Fibroblast of the aortic adventitia (primary cell): ENCODE measurements at places on chromosomes 2 and 18.

DNA sequence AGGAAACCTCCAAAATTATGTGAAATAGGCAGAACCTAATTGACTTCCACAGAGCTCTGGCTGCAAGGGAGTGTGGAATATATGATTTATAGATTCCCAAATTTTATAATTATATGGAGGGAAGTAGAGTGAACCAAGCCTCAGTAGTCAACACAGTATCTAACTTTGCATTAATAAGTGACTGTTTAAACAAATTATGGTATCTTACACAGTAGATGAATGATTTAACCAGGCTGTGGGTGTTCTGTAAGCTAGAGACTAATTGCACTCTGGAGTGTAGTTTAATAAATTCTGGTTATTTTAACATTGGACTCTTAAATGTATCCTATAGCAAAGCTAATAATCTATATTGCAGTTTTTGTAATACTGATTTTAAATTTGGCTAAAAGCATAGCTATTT, 183.5 kb downstream of the KIAA1328 start:
- no peak for DNase-seq

- DNase-seq, result no peak
Observed at GRCh38 chr18:9746958-9747357, 38.9 kb downstream of the RAB31 start.

DNA sequence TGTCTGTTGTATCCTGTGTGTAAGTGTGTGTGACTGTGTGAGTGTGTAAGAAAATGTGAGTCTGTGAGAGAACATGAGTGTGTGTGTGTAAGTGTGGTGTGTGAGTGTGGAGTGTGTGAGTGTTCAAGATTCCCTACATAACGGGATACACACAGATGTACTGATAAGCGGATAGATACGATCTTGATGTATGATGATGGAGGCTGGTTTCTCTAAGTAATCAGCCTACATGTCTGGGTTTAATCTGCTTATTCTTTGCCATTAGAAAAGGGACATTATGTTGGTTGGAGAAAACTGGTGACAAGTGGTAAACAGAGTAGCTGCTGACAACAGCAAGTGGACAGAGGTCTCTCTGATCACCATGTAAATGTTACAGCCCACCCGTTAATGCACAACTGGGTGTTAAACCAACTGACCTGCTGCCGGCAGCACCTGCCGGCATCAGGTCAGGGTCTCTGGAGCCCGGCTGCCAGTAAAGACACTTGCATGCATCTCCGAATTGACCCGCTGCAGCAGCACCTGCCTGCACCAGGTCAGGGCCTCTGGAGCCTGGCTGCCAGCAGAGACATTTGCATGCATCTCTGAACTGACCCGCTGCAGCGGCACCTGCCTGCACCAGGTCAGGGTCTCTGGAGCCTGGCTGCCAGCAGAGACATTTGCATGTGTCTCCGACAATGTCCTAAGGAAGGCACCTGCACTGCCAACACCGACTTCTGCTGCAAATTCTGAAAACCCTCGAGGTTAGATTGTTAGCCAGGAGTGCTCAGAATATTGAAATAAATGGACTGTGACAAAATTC, 87.5 kb downstream of the MBP start:
- no peak for DNase-seq

- no peak for DNase-seq
Observed at GRCh38 chr2:117686699-117687098, 127.8 kb upstream of the DDX18 start.

GRCh38 chr2:48624696-48625095, 7.0 kb downstream of the GTF2A1L start:
- DNase-seq, result no peak

- DNase-seq, result no peak
Observed at GRCh38 chr2:229048134-229048533, 223.0 kb downstream of the PID1 start.

- DNase-seq, result no peak
Observed at GRCh38 chr2:120167272-120167671, 55.9 kb downstream of the TMEM185B start.

GRCh38 chr2:110866045-110866444, 133.7 kb downstream of the ACOXL start:
- DNase-seq, result no peak

DNA sequence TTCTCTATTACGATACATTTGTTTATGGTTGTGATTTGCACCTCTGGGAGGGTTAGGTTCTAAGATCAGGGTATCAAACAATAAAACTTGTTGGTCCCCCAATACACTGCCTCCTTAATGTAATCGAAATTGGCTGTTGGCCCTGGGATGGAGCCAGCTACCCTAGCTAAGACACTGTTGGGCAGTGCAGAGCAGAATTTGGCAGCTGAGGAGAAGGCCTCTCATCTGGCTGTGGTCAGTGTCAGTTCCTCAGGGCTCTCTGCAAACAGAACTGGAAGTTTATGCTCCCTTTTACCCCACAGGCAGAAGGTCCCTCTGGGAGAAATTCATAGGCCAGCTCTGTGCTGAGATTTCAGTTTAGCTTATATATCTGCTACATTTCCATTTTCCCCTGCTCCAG, 8.6 kb upstream of the HAAO start:
- DNase-seq, result peak; percentile 42

DNA sequence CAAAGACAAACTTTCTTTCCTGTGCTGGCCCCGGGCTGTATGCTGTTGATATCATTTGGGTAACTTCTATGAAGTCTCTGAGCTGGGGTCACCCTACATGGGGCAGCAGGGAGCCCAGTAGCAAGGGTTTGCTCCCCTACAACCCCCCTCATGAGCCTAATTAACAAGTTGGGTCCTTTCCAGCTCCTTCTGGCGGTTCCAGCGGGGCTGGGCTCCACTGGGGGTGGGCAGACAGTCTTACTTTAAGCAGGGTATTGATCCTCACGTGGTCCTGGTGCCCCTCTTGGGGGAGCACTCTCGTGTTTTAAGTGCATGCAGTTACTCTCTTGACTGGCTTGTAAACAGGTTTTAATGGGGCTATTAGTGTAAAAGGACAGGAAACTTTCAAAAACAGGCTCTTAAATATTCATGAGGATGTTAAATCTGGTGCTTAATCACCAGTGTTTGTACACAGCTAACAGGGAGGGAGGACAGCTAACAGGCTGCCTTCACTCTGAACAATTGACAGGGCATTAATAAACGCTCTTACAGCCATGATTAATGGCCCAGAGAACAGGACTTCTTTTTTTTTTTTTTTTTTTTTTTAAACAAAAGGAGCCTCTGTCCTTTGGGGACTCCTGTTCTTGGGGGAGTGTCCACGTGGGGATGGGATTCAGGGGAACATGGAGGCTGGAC, 36.6 kb upstream of the SKOR2 start:
- DNase-seq, result no peak

DNA sequence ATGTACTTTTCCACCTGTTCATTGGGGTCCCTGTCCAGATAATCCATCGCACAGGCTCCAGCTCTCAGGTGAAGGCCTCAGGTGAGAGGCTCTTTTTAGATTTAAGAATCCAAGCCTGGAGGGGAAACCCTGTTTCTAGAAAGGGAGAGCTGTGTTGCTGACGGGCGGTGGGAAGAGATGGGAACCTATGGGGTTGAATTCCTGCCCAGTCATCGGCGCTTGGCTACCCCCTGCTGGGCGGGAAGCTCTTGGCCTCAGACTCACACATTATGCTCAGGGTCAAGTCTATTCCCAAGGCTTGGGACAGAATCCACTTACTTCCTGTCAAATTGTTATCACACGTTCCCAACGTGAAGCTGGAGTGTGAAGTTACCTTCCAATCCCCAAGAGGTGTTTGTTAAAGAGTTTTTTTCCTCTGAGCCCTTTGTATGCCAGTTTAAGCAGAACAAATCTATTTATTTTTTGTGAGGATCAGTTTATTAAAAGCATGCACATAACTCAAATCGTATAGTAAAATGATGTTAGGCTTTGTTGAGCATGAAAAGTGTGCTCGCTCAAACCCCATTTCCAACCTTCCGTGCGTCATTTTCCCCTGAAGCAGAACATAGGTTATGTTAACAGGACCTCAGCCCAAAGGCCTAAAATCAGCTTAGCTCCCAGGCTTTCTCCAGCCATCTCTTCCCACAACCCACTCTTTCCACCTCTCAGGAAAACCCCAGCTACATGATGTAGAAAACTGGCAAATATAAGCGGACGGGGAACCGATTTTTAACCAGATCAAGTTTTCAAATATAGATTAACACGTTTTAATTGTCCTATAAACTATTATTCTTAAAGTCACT, 181.7 kb upstream of the ETAA1 start:
- peak; percentile 59 for DNase-seq

- peak; percentile 81 for DNase-seq
Observed at GRCh38 chr2:29317077-29317517, 201.9 kb downstream of the CLIP4 start.

- DNase-seq, result no peak
Observed at GRCh38 chr2:102053096-102053495, 61.3 kb downstream of the IL1R2 start.

- DNase-seq, result peak; percentile 28
Observed at GRCh38 chr18:49075681-49076080, 124.9 kb upstream of the SMAD7 start.

- peak; percentile 52 for DNase-seq
Observed at GRCh38 chr2:18475884-18476283, 84.6 kb downstream of the RDH14 start.
